Left renal pelvis (tissue), 4 donors: ENCODE measurements at places on chromosomes 7 and 10.

DNA sequence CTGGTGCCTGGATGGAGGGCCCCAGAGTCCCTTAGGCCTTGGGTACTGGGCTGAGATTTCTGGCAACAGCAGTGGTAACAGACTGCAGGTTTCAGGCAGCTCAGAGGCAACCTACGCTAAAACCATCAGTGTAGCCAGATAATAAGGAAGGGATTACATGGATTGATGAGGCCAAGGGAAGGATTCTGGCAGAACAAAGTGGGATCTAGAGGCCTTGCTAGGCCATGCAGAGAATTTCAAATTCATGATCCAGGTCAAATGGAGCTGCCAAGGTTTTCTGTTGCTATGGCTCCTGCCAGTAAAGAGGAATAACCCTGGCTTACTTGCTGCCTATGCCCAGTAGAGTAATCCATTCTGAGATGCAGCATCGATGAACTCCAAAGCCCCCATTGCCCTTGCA lies 445.7 kb downstream of the ADRA2A start:
- DNase-seq, result no peak

GRCh38 chr10:25753776-25754175 lies 180.3 kb upstream of the MYO3A start:
- no peak for DNase-seq

- no peak for DNase-seq
Observed at GRCh38 chr10:103895411-103896186, 22.4 kb downstream of the STN1 start.

DNA sequence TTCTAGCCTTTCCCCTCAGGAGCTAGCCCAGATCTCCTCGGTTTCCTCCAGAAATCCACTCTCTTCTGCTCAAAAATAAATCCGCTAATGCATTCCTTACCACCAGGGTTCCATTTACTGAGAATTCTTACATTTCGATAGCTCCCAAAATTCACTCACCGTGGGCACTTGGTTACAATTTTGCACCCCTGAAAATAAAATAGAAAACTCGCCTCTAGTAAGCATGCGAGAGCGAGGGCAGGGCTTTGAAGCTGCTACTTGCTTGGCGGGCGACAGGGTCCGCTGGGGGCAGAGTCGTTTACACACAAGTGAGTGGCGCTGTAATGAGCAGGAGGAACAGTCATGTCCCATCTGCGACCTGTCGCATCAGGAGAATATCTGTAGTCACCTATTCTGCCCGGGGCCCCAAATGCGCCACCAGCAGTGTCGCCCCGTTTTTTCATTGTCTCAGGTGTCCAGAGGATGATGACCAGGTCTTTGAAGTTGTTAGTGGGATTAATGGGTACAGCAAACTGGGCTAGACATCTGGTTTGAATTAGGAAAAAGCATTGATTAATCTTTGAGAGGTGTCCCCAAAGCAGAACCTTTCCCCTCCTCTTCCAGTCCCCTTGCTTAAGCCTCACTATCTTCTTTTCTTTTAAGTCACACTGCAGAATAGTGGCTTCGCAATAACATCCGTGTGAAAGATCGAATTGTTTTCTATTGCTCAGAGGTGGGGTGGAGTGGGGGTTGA lies 1.2 kb upstream of the MEOX2 start:
- DNase-seq, result no peak

- DNase-seq, result no peak
Observed at GRCh38 chr10:48468130-48468790, 136.6 kb downstream of the ARHGAP22 start.

DNA sequence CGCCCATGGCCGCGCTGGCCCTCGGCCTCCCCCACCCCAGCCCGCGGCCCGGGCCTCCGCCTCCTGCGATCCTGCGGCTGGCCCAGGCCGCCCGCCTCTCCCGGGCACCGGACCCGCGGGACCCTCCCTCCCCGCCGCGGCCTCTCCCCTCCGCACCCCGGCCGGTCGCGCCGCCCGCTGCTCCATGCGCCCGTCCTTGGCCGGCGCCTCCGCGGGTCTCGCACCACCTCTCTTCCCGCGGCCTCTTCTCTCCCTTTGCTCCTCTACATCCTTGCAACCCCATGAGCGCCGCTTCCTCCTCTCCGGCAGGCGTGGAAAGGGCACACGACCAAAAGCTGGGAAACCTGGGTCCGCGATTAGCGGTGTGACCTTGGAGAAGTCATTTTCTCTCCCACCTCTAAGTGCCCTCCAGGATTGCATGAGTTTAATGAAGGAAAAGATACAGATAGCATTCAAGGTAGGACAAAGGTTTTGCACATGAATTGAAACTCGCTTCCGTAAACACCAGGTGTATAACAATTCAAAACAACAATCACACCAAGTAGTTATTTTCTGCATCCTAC lies 448 bp upstream of the SRPK2 start:
- DNase-seq, result no peak

- DNase-seq, result no peak
Observed at GRCh38 chr10:86111902-86112545, 254.6 kb downstream of the GRID1 start.
